ENCODE measurements at places on chromosomes 13 and 19.
A peak's percentile ranks its signal among the peaks of the same experiment; 100 is the strongest.

- peak; percentile 94 for DNase-seq
Observed at GRCh38 chr13:37701972-37702371, 103.4 kb upstream of the POSTN start.

- DNase-seq: no peak
Observed at GRCh38 chr19:40576151-40576584, 505 bp upstream of the SHKBP1 start.

DNA sequence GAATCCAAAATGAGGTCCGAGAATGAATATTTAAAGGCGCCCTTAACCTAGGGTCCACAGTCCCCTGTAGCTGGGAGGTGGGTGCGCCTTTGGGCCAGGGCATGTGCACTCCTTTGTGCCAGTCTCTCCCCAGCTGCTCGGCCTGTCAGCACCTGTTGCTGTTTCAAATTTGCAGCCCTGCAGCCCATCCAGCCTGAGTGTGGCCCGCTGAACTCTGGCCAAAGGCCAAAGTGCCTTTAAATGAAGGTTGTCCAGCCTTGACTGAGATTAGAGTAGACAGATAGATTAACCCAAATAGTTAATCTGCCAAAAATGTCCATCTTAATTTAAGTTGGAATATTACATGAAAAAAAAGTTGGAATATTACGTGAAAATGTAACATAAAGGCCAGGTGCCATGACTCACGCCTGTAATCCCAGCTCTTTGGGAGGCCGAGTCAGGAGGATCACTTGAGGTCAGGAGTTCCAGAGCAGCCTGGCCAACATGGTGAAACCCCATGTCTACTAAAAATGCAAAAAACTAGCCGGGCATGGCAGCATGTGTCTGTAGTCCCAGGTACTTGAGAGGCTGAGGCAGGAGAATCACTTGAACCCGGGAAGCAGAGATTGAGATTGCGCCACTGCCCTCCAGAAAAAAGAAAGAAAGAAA is 25.3 kb downstream of the TPT1 start:
- DNase-seq: no peak

DNA sequence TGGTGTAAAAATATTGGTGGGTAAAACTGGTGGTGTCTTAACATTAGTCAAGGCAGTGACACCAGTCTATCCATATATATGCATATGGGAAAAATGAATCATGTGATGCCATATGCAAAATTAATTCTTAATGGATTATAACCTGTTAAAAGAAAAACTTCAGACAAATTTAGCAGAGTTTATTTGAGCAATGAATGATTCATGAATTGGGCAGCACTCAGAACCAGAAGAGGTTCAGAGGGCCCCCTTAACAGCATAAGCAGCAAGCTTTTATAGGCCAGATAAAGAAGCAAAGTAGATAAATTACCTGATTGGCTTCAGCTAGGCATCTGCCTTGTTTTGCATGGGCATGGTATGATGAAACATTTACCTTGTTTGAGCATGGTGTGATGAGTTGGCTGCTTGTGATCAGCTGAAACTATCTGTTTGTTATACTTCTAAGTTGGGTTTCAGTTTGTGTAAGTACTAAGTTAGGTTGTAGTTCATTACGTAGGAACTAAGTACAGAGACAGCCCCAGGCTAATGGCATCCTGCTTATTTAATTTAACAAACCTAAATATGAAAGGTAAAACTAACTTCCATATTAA is 66.6 kb downstream of the DNAJC15 start:
- no peak for DNase-seq

DNA sequence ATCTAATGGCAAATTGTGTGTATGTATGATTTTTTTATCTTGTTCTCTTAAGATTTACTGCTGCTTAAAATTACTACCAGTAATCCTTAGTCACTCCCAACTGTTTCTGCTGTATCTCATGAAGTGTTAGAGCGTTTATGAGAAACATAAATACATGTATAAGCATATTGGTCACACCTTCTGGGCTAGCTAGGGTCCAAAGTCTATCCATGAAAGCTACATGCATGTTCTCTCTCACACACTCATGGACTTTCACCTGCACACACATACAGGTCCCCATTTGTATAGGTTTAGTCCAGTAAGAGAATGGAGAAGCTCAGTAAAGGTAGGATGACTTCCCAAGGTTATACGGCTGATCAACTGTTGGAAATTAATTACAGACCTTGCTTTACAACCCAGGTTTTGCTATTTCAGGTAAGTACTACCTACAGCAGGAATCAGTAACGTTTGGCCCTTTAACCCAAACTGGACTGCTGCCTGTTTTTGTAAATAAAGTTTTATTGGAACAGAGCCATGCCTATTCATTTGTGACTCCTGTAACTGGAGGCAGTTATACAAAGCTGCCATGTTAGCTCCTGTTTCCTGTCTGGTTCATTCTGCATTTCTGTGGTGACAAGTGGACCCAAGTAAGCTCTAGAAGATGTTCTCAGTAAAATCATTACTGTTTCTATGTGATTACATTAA is 15.3 kb downstream of the METTL21C start:
- DNase-seq: no peak

DNA sequence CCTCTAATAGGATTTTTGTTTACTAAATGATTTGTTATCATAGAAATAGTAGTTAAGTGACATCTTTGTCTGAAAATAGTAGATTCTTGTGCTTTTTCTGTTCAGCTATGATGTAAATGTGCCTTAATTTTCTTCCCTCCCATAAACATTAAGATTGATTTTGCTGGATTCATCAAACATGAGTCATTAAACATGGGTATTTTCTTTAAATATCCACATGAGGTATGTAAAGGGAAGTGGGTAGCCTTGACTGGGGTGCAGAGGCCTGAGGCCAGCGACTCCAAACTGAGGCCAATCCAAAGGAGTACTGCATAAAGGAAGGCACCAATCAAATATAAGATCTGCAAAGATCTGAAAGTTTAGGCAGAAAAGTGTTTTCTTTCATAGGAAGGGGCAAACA is 3.7 kb downstream of the ZNF136 start:
- no peak for DNase-seq

DNA sequence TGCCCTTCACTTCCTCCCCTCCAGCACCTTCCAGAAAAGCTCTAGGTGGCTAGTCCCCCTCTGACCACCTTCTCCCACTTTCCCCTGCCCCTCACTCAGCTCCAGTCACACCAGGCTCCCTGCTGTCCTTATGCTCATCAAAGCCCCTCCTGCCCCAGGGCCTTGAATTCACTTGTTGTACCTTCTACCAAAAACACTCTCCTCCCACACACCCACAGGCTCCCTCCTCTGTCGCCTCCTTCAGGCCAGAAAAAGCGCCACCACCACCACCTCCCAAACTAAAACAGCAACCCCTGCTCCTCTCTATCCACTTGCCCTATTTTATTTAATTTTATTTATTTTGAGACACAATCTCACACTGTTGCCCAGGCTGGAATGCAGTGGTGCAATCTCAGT is 4.8 kb upstream of the CEACAM16 start:
- no peak for DNase-seq

- no peak for DNase-seq
Observed at GRCh38 chr13:97332742-97333141, 101.2 kb upstream of the RAP2A start.

GRCh38 chr13:45055902-45056648 is 64.2 kb upstream of the GTF2F2 start:
- no peak for DNase-seq

GRCh38 chr19:9939301-9939913 is 3.1 kb upstream of the OLFM2 start:
- DNase-seq: no peak

DNA sequence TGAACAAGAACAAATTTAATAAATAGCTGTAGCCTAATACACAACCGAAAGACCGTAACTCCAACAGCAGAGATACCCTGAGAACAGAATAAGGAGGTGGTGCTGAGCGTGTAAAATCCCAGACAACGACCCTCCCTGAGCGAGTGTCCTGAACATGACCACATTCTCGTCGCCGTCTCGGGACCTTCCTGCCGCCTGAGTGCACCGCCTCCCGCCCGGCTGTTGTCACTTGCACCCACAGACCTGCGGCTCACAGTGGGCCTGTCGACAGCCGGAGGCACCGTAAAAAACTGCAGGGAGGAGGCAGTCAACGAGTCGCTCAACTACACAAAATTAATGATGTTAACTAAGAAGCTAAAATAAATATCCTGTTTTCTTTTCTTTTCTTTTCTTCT is 35.8 kb upstream of the GRTP1 start:
- DNase-seq: no peak

GRCh38 chr13:78393286-78394142 is 209.8 kb downstream of the POU4F1 start:
- no peak for DNase-seq

DNA sequence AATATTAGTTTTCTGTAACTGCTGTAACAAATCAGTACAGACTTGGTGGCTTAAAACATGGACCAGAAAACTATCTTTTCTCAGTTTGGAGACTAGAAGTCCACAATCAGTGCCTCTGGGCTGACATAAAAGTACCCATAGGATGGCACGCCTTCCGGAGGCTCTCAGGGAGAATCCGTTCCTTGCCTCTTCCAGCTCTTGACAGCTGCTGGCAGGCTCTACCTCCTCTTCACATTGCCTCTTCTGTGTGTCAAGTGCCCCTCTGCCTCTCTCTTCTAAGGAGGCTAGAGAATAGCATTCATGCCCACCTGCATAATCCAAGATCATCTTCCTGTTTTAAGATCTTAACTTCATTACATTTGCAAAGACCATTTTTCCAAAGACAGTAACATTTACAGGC is 1194.2 kb downstream of the EFNB2 start:
- DNase-seq: no peak

- no peak for DNase-seq
Observed at GRCh38 chr13:29484236-29484635, 111.3 kb downstream of the SLC7A1 start.

GRCh38 chr13:86402500-86402899 is 603.3 kb upstream of the SLITRK6 start:
- DNase-seq: no peak

DNA sequence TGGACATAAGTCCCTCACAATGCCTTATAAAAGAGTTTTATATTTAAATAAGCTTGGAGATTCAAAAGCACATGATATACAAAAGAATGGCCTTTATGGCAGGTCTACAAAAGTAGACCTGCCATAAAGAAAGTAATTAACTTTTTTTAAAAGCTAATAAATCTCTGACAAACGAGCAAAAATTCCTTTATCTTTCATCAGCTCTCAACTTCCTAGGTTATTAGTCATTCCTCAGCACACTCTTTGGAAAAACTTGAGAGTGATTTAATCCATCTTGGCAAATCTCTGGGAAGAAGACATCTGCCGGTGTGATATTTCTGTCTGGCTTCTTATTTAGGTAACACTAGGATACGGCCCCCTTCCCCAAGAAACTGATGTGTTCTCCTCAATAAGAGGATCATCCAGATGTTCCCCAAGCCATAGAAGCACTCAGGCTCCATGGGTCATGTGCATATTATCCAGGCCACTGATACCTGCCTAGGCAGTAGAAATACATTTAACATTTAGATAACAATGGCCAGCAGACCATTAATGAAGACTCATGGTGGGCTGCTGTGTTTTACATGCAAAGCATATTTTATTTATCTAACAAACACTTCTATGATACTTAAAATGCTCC is 372.7 kb downstream of the LIG4 start:
- peak; percentile 29 for DNase-seq

DNA sequence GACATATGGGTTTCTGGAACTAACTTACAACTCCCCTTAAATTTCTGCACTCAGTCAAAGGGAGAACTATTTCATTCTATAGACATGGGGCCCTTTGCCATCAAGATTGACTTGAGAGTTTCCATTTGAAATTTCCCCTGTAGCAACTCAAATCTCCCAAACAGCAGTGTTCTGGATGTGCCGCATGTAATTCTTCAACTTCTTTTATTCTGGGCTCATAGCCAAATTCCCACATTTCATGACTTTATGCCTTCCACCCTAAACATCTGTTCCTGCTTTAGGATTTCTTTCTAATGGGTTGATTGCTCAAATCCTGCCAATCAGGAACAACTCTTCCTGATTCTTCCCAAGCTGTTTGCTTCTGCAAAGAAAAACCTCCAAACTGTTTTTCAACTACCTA is 336.0 kb downstream of the TBC1D4 start:
- no peak for DNase-seq

DNA sequence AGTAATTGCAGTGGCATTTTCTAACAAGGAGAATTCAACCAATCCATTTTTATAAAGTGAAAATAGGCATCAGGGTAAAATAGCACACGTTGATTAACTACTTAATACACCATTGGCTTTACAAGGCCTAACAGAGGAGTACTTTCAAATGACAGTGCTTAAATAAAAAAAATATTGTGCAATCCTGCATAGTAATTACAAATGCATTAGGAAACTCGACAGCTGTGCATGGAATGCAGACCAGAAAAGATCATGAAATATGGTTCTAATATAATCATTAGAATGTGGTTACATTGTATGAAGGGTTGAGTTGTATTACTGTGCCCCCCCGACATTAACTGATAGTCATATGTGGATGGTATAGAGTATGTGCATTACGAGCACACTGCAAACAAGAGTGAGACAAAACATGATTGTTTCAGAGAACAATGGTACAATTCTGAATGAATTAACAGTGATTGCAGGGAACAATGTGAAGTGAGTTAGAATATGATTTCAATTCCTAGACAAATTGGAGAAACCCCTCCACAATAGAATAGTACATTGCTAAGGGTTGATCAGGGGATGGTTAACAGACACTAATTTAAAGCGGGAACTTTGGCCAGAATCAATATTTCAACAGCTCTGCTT is 270.6 kb downstream of the GPC5 start:
- DNase-seq: no peak

DNA sequence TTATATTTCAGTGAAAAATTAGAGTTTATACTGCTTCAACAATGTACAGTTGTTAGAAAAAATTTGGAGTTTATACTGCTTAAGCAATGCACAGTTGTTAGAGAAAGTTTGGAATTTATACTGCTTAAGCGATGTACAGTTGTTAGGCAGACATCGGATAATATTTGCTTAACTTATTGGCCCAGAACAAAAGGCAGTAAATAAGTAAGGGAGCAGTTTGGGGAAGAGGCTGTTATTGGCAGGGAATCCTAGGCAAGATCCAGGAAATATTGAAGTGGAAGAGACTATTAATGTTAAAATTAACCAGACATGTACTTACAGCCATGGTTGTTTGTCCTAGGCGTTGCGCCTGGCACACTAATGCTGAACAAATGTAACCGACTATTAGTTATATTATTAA is 166.9 kb downstream of the GPC5 start:
- DNase-seq: no peak

DNA sequence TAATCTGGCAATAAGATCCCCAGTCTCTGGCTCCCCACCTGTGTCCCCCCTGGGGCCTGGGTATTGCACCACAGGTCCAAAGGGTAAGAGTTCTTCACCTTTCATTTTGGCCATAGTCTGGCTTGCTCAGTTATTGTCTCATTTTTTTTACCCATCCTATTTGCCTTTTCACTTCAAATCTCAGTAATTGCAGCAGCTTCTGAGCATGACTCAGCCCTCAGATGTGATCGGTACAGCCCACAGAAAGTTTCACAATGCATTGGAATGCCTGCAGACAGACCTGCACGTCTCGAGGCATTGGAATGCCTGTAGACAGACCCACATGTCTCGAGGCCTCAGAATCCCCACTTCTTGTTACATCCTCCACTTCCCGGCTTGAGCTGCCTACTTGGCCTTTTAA is 173.6 kb downstream of the NUFIP1 start:
- DNase-seq: peak; percentile 82

Data from GM04504 (cell line).